ENCODE measurements at places on chromosomes 4 and X. TPM values are rescaled to one million over a fixed set of nuclear protein-coding genes. Genes with fewer than 3 reads are reported as not detected.

GRCh38 chr4:52711272-52711671 lies 40.0 kb downstream of the ERVMER34-1 start:
- DNase-seq: no peak
- peak overlapping the region; percentile 59 for H3K27ac ChIP-seq
- H3K36me3 ChIP-seq: peaks cover 16% of the 10 kb centered on the region
- no peak overlapping the region for H3K4me3 ChIP-seq
- no peaks in the 10 kb centered on the region for H3K27me3 ChIP-seq

GRCh38 chr4:8553991-8554405 lies 26.2 kb upstream of the GPR78 start:
- H3K36me3 ChIP-seq: no peaks in the 10 kb centered on the region
- H3K4me1 ChIP-seq: no peaks in the 10 kb centered on the region
- H3K27me3 ChIP-seq: peaks cover 9% of the 10 kb centered on the region
- H3K27ac ChIP-seq: no peak overlapping the region

- H3K4me1 ChIP-seq: peaks cover 8% of the 10 kb centered on the region
- no peak for DNase-seq
- no peak overlapping the region for H3K27ac ChIP-seq
- H3K4me3 ChIP-seq: no peak overlapping the region
Observed at GRCh38 chr4:159238631-159239030, 135.8 kb downstream of the RAPGEF2 start.

Gene TMEM131L
- 9.3 TPM for polyA plus RNA-seq

DNA sequence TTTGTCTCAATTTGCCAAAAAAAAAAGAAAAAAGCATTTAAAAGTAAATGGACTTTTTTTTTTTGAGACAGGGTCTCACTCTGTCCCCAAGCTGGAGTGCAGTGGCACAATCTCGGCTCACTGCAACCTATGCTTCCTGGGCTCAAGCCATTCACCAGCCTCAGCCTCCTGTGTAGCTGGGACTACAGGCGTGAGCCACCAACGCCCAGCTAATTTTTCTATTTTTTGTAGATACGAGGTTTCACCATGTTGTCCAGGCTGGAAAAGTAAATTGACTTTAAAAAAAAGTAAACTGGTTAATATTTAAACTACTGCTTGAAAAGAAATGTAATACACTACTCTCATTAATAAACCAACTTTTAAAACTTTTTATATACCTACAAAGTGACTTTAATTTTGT lies 5.9 kb downstream of the AIFM1 start:
- H3K27me3 ChIP-seq: no peaks in the 10 kb centered on the region
- H3K4me3 ChIP-seq: no peak overlapping the region
- peaks cover 8% of the 10 kb centered on the region for H3K4me1 ChIP-seq
- DNase-seq: no peak
- H3K36me3 ChIP-seq: no peaks in the 10 kb centered on the region

DNA sequence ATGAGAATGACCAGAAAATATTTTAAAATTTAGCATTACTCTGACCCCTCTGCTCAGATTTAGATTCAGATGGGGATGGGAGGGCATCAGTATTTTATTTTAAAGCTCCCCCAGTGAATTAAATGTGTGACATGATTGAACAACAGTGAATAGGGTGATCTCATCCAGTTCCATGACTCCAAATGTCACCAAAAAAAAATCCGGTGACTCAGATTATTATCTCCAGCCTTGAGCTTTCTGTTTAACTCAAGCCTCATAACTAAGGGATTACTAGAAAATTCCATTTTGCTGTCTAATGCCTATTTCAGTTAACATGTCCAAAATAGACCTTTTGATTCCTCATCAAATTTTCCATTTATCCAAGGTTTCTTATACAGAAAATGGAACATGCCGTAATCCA lies 121.8 kb upstream of the TMEM47 start:
- no peak for DNase-seq
- H3K27ac ChIP-seq: no peak overlapping the region
- H3K4me3 ChIP-seq: no peak overlapping the region
- no peaks in the 10 kb centered on the region for H3K4me1 ChIP-seq
- H3K36me3 ChIP-seq: no peaks in the 10 kb centered on the region

GRCh38 chrX:22803353-22803752 lies 196.4 kb upstream of the DDX53 start:
- H3K4me3 ChIP-seq: no peak overlapping the region
- no peak overlapping the region for H3K27ac ChIP-seq
- no peak for DNase-seq
- no peaks in the 10 kb centered on the region for H3K36me3 ChIP-seq
- peaks cover 3% of the 10 kb centered on the region for H3K4me1 ChIP-seq

Gene PGRMC2
- polyA plus RNA-seq: 26.7 TPM

Gene PAGE5
- not detected for polyA plus RNA-seq

Gene HCCS
- 41.8 TPM for polyA plus RNA-seq

DNA sequence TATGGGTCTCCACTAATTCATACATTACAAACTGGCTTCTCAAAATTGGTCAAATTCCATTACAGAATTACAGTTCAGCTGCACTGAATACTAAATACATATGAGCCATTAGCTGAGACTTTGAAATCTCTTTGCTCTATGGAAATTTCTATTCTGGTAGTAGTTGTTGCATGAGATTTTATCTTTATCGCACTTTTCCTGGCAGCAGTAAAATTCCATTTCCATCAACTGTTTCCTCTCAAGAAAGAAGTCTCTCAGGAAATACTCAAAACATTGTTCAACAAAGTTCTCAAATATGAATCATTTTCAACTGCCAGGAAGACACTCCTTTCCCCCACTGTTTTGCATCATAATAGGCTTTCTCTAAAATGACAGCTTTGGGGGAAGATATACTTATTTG lies 51.3 kb downstream of the ATP11C start:
- no peaks in the 10 kb centered on the region for H3K36me3 ChIP-seq
- peaks cover 10% of the 10 kb centered on the region for H3K4me1 ChIP-seq
- H3K4me3 ChIP-seq: no peak overlapping the region
- no peaks in the 10 kb centered on the region for H3K27me3 ChIP-seq

Gene STATH
- not detected for polyA plus RNA-seq

Gene TRIM75
- not detected for polyA plus RNA-seq

Gene CSN1S1
- polyA plus RNA-seq: not detected

GRCh38 chr4:95142932-95143331 lies 385.2 kb downstream of the BMPR1B start:
- no peak overlapping the region for H3K27ac ChIP-seq
- DNase-seq: no peak
- no peaks in the 10 kb centered on the region for H3K27me3 ChIP-seq

DNA sequence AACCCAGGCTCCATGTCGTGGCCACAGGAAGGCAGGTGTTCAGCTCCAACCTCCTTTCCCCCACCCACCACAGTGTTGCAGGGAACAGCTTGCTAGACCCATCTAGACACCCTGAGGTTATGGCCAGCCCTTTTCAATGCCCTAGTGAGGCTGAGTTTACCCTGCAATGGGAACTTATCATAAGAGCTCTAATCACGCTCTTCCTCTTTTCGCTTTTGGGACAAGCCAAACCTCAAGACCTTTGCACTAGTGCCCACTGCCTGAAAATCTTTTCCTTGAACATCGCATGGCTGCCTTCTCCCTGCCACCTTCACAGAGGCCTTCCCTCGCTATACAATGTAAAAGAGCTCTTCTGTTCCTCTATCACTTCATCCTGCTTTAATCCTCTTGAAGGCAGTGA lies 2.4 kb upstream of the FGFBP2 start:
- no peak for DNase-seq
- H3K4me1 ChIP-seq: no peaks in the 10 kb centered on the region
- no peak overlapping the region for H3K27ac ChIP-seq
- peaks cover 5% of the 10 kb centered on the region for H3K27me3 ChIP-seq
- H3K4me3 ChIP-seq: no peak overlapping the region

Gene DDIT4L
- 0.22 TPM for polyA plus RNA-seq

Gene KLHL5
- 25.4 TPM for polyA plus RNA-seq

- no peak overlapping the region for H3K4me3 ChIP-seq
- H3K27ac ChIP-seq: no peak overlapping the region
- H3K36me3 ChIP-seq: no peaks in the 10 kb centered on the region
- peaks cover 38% of the 10 kb centered on the region for H3K4me1 ChIP-seq
Observed at GRCh38 chr4:53557669-53558064, 33.6 kb downstream of the LNX1 start.

- no peaks in the 10 kb centered on the region for H3K36me3 ChIP-seq
- DNase-seq: peak; percentile 4
- no peak overlapping the region for H3K4me3 ChIP-seq
- no peaks in the 10 kb centered on the region for H3K4me1 ChIP-seq
- no peaks in the 10 kb centered on the region for H3K27me3 ChIP-seq
Observed at GRCh38 chrX:113929004-113929403, 654.9 kb upstream of the HTR2C start.

GRCh38 chr4:129498626-129499025 lies 402.7 kb downstream of the C4orf33 start:
- DNase-seq: no peak
- H3K36me3 ChIP-seq: no peaks in the 10 kb centered on the region
- no peak overlapping the region for H3K27ac ChIP-seq
- H3K27me3 ChIP-seq: no peaks in the 10 kb centered on the region

DNA sequence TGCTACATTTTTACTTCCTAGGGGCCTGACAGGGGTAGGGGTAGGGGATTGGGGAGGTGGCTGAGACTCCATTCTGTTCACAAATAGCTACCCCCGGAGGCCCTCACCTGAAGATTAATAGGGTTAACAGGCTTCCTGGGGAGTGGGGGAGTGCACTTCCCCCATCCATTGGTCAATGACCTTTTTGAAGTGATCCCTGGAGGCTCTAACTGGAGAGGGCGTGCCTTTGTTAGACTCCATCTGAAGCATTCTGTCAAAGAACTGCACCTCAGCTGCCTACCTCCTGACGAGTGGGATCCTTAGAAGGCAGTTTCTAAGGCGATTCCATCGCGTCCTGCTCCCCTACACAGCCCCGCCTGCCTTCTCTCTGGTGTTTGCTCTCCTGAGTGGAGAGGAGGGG lies 10.0 kb upstream of the MTM1 start:
- no peak overlapping the region for H3K27ac ChIP-seq
- no peak overlapping the region for H3K4me3 ChIP-seq
- H3K27me3 ChIP-seq: no peaks in the 10 kb centered on the region
- no peaks in the 10 kb centered on the region for H3K4me1 ChIP-seq

Measured in keratinocyte (primary cell).